Gastroesophageal sphincter (tissue), 4 donors: ENCODE measurements at places on chromosomes 12 and 14. TPM values are rescaled to one million over a fixed set of nuclear protein-coding genes. Genes with fewer than 3 reads are reported as not detected.

- no peak for ATAC-seq
Observed at GRCh38 chr12:114789276-114789675, 105.3 kb upstream of the TBX3 start.

DNA sequence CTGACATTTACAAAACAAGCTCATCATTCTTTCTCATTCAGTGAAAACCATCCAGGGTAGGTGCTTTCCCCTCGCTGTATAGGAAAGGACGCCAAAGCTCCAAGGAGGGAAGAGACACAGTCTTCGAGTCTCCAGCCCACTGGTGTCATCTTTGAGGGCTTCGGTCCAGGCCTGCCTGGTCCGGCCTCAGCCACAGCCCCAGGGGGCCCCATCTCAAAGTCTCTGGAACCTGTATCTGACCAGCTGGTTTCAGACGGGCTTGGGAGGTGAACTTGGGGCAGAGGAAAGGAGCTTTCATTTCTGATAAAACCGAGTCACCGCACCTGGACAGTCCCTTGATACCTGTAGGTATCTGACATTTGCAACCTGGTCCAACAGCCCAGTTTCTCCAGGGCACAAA, 229.5 kb upstream of the RTL1 start:
- ATAC-seq, result no peak

DNA sequence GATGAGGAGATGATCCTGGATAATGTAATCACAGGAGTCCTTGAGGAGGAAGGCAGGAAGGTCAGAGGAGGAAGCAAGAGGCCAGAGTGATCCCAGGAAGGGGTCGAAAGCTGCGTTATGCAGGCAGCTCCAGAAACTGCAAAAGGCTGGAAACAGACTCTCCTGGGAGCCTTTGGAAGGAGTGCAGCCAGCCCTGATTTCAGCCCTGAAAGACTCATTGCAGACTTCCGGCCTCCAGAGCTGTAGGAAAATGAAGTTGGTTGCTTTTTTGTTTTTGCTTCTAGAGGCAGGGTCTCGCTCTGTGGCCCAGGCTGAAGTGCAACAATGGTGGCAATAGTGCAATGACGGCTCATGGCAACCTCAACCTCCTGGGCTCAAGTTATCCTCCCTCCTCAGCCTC, 44.6 kb upstream of the FZD10 start:
- no peak for ATAC-seq

ABHD12B gene
- total RNA-seq, result not detected

DNA sequence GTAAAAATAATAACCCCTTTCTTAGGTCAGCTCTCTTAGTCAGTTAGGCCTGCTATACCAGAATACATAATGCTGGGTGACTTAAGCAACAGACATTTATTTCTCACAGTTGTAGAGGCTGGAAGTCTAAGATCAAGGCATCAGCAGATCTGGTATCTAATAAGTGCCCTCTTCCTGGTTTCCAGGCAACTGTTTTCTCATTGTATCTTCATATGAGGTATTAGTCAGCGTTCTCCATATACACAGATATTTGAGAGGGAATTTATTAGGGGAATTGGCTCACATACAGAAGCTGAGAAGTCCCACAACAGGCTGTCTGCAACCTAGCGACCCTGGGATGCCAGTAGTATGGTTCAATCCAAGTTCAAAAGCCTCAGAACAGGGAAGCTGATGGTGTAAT, 896.0 kb downstream of the GALC start:
- no peak for ATAC-seq

GRCh38 chr12:114746297-114747011, 62.5 kb upstream of the TBX3 start:
- ATAC-seq, result no peak

DNA sequence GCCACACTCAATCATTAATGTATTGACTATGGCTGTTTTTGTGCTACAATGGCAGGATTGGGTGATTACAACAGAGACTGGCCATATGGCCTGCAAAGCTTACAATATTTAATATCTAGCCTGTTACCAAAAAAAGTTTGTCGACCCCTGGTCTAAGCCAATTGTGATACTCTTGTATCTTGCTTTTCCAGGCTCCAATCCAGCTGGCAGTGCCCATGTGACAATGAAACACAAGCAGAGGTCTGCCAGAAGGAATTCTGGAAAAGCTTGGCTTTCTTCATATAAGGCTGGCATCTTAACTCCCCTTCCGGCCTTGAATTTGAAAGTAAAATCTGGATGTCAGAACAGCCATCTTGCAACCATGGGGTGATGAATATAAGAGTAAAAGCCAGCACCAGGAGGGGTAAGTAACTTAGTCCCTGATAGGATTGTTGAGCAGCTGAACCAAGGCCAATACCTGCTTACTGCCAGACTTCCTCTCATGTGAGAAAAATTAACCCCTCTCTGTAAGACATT, 458.7 kb downstream of the TMTC2 start:
- ATAC-seq, result no peak

NRIP2 gene
- 1.5 TPM for total RNA-seq

CTSG gene
- not detected for total RNA-seq

- no peak for ATAC-seq
Observed at GRCh38 chr12:109635717-109636116, 62.1 kb downstream of the MVK start.

DNA sequence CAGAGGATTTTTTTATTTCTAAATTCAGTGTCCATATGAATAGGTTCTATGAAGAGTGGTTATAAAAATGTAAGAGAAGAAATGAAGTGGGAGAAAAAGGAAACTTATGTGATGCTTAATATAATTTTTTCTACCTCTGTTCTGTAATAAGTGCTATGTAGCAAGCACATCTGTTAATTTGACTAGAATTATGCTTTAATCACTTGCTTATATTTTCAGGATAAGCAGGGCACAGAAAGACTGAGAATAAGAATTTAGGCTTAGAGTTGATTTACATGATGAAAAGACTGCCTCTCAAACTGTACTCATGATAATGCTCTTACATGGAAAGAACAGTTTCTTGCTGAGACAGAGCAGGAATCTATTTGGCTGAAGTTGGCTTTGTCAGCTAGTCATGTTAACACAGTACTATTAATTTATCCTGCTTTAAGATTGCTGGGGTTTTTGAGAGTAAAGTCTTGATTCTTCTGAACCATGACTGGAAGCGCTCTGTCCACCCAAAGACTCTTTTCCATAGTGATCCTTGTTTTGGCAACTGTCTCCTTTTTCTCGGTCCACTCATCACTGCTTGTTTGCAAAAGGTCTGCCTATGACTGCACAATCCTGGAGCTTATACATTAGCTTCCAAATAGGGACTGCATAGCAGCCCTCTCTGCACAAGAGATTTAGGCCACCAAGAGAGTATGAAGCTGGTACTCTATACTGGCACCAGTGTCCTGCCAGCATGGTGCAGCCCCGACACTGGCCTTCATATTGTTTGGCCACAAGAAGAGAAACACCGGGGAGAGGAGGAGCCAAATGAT, 98.8 kb downstream of the AKAP6 start:
- ATAC-seq, result no peak

DNA sequence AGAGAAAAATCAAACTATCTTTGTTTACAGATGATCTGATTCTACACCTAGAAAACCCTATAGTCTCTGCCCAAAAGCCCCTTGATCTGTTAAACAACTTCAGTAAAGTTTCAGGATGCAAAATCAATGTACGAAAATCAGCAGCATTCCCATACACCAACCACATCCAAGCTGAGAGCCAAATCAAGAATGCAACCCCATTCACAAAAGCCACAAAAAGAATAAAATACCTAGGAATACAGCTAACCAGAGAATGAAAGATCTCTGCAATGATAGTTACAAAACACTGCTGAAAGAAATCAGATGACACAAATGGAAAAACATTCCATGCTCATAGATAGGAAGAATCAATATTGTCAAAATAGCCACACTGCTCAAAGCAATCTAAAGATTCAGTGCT, 265.7 kb downstream of the AEBP2 start:
- ATAC-seq, result no peak

- ATAC-seq, result no peak
Observed at GRCh38 chr12:33942172-33942571, 80.1 kb upstream of the ALG10 start.

DNA sequence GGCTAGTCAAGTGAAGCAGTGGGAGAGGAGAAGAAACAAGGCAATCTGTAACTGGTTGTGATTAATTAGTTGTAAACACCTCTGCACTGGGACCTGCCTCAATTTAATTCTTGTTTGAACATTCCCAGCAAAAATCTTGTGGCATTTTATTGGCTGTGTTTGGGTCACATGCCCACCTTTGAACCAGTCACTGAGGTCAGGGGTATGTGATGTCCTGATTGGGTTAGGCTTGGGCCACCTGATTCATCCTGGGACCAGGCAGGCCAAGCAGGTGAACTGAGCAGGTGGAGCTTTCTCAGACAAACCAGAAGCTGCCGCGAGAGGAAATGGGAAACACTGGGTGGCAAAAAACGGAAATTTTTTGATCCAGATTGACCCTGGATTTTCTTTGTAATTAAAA, 72.5 kb downstream of the NEDD1 start:
- ATAC-seq, result no peak

LRTM2 gene
- not detected for total RNA-seq

DNA sequence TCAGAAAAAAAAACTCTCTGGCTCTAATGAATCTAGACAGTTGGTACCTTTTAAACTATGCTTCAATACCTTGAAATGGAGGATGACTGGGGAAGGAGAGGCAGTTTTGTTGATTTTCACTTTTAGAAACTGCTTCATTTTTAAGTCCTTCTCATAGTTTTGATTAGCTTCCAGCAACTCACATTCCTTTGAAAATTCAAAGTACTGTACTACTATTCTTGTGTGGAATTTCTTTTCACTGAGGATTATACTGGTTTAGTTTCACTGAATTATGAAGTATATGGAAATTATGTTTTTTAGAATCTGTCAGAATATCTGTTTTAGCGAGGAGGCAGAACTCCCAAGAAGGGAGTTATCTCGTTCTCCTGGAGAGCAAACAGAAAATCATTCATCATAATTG, 116.3 kb downstream of the TGFB3 start:
- ATAC-seq, result no peak

- ATAC-seq, result no peak
Observed at GRCh38 chr12:104212516-104212915, 3.1 kb upstream of the TXNRD1 start.

GRCh38 chr12:115294453-115295133, 610.6 kb upstream of the TBX3 start:
- ATAC-seq, result no peak

DNA sequence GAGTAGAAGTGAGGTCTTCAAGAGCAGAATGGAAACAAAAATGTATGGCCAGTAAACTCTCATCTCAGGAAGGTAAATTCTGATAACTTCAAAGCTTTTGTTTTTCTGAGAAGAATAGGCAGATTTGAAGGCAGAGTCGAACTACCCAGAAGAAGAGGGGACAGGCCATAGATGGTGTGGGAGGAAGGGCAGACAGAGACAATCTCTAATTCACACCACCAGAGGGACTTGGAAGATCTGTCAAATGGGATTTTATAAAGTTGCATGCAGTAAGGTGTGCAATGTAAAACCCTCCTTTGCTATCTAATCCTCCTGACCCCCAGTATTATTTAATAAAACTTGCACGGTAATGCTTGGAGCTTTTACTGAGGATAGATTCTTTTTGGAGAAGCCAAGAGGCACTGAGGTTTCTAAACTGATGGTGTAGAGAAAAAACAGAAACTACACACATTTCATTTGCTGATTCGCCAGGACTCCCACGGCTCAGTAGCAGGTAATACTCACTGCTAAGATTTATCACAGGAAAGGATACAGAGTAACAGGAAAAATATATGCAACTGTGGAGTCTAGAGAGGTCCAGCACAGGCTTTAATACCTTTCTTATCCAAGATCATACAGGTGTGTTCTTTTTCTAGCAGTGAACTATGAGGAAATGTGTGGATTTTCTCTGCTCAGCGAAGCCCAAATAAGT, 18.3 kb downstream of the SLC38A2 start:
- ATAC-seq, result no peak
